Left forelimb (tissue), 1 donor: ENCODE measurements at places on chromosomes 6 and 20.

DNA sequence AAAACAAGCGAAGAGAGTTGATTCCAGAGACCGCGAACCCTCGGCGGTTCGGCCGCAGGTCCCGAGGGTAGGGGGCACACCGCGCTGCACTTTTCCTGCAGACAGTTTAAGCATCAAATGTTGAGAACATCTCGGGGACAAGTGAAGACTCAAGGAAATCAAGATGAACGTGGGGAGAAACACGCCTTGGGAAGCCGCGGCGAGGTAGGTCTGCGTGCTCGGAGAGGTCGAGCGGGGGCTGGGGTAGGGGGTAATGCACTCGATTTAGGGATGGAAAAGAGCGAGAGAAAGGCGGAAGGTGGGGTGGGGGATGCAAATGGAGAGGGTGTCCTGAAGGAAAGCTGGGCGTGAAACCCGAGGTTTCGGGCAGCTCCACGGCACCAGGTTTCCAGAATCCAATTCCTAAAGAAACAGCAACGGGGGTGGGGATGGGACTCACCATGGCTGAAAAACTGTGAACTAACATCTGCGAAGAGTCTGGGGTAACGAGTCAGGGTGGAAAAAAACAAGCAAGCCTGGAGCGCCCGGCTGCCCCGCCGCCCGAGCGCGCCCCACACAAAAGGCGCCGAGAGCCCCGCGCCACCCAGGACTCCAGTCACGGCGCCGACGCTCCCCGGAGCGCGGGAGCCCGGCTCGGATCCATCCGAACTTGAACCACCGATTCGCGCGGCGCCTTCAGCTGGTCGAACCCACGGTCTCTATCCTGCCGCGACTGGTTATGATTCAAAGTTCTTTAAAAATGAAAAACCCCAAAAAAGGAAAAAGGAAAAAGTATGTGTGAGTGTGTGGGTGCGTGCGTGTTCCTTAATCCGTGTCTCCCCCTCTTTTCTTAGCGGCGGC lies 3.5 kb downstream of the TFAP2A start:
- no peak for DNase-seq

- DNase-seq = no peak
Measured at GRCh38 chr20:4808872-4809271, 87.2 kb downstream of the PRND start.

GRCh38 chr6:137166247-137167098 lies 7.0 kb downstream of the IL22RA2 start:
- DNase-seq = no peak

DNA sequence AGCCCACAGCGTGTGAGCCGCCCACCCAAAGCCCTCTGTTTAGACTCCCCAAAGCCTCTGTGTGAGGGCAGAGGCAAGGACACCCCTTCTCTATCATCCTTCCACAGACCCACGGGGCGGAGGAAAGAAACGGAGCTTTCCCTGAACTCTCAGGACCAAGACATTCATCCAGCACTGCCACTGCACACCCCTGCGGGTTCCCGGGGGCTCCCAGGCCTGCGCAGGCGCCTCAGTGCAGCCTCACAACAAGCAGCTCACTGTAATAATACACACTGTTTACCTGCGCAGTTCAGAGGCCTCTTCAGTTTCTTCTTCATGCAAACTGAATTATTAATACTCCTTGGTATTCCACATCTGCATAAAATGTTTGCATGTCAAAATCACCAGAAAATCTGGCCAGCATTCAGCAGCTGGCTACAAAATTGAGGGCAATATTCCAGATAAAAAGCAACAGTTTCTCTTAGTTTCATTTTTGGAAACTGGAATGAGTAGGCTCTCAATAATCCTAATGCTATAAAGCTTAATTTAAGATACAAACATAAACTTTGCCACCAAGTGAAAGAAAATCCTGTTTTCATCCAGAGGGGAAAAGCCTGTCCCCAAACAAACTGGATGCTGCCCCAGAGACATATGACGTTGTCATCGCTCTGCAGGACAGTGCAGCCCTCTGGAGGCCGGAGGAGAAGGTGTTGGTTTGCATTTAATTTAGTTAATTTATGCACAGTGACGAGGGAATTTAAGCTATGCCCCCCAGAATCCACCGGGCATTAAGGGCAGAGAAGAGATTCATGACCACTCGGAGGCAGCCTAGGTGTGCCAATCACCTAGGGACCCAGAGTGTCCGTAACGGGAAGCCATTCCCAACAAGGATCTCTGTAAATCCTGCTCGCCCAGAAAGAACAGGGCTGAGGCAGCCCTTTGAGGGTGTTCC lies 45.3 kb downstream of the NINL start:
- DNase-seq = no peak

DNA sequence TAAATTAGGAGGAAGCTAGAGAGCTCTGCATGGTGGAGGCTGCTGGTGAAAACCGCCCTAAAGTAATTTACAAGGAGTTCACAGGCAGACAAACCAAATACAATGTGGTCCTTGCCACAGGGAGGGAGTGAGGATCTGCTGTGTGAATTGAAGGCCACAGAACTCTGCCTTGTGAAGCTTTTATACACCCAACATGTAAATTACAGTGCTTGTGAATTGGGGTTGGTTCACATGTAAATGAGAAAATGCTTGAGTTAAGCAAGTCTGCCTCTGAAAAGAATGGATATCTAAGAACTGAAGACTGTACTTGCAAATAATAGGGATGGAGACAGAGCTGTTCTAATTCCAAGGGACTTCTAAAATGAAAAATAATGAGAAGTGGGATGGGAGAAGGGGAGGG lies 194.2 kb downstream of the SLC35F1 start:
- no peak for DNase-seq

- no peak for DNase-seq
Measured at GRCh38 chr6:144066255-144066654, 29.1 kb downstream of the SF3B5 start.

DNA sequence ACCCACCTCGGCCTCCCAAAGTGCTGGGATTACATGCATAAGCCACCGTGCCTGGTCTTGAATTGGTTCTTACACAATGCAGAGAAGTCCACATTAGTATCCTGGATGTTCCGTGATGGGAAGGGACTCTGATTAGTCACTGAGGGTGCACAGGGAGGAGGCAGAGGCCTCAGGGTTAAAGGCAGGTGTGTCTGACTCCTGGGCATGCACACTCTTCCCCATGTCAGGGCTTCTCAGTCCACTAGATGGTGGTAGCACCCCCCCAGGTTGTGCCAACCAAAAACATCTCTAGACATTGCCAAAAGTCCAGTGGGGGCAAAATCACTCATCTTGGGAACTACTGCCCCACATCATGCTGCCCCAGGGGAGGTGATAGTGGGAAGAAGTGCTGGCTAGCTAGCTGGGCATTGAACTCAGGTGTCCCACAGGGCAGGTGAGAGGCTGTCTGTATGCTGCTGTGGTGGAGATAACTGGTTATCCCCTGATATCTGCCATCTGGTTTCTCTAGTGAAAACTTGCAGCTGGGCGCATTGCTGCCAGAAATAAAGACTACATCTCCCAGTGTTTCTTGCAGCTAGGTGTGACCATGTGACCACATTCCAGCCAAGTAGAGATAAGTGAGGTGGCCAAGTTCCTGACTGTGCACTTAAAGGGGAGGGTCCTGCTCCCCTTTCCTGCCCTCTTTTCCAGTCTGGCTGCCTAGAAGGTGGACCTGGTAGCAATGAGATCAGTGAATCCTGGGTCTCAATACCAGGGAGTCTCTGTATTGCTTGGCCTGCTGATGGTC lies 8.4 kb upstream of the NSFL1C start:
- DNase-seq = no peak

GRCh38 chr6:87702589-87702945 lies 534 bp upstream of the AKIRIN2 start:
- no peak for DNase-seq

GRCh38 chr20:47262008-47262364 lies 94.5 kb downstream of the ZMYND8 start:
- no peak for DNase-seq

DNA sequence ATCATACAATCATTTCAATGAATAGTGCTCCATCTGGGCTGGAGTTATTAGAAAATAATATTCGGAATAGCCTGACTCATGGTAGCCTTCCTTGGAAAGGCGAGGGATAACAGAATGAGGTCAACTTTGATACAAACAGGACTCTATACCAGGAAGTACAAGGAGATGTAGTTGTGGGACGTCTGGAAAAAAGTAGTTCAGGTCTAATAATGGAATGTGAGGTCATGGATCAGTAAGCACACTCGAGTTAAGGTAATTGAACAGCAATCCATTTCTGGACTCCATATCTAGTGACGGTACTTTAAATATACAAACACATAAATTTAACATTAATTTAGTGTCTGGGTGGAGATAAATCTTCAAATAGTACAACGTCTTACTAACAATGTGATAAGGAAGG lies 1204.0 kb upstream of the ADGRB3 start:
- no peak for DNase-seq

- DNase-seq = no peak
Measured at GRCh38 chr20:19492687-19493336, 265.2 kb upstream of the RIN2 start.

DNA sequence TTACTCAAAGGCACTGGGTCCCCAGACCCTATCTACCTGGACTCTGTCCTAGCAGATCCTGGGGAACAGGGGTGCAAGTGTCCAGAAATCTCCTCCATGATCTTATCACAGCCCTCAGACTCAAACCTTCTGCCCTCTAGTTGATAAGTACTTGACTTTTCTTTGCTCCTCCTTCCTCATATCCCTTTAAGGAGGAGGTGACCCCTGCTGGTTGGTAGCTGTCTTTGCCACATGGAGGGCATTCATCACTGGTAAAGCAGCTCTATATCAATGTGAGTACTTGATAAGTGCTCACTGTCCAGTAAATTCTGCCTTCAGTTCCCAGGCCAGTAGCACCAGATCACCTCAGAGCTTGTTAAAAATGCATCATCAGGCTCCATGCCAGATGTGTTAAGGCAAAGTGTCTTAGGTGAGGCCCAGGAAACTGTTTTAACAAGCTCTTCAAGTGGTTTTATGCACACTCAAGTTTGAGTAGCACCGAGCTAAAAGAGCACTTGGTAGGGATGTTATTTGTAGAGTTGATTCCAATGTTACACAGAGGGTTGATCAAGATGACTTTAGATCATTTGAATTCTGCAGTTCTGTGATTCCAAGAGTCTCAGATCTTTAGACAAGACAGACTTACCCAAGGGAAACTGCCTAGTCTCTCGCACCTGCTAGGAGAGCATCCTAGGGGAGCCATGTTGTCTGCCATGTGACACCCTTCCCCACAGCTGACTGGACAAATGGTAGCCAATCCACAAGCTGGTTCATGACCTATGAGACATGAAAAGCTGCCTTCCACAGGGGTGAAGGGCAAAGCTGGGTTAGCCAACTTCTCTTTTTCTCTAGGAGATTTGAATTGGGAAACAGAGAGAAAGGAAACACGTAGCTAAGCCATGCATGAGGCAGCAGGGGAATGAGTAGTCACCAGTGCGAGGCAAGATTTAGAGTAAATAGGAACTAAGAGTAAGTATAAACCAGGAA lies 18.6 kb downstream of the TREML2 start:
- DNase-seq = peak; percentile 25

GRCh38 chr20:34516247-34517113 lies at the start of gene DYNLRB1:
Gene DYNLRB1 (plus strand): TSS chr20:34516422. CDS start chr20:34516459, 37 bp downstream.
- peak; percentile 98 for DNase-seq
